ENCODE measurements at places on chromosomes 5 and 9.
A peak's percentile ranks its signal among the peaks of the same experiment; 100 is the strongest.

DNA sequence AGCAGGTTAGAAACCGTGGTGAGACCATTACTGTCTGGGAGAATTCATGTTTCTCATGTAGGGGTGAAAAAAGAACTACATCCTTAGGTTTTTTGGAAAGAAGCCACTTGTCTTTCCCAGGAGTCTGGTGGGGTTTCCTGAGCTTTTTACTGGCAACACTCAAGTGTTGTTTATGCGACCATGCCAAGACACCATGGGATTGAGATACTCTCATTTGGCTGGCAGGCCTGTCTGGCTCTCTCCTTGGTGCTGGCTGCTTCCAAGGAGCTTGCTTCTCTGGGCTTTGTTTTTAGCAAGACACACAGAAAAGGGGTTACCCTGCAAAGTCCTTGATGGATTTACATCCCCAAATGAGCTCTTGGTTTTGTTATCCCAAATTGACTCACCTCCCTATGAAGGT lies 80.9 kb upstream of the ISL1 start:
- no peak for DNase-seq

- DNase-seq = no peak
Measured at GRCh38 chr5:144201588-144201987, 30.9 kb downstream of the KCTD16 start.

GRCh38 chr9:124828489-124829333 lies 24.5 kb upstream of the WDR38 start:
- no peak for DNase-seq

GRCh38 chr9:130289711-130290241 lies 24.2 kb downstream of the HMCN2 start:
- peak; percentile 54 for DNase-seq

DNA sequence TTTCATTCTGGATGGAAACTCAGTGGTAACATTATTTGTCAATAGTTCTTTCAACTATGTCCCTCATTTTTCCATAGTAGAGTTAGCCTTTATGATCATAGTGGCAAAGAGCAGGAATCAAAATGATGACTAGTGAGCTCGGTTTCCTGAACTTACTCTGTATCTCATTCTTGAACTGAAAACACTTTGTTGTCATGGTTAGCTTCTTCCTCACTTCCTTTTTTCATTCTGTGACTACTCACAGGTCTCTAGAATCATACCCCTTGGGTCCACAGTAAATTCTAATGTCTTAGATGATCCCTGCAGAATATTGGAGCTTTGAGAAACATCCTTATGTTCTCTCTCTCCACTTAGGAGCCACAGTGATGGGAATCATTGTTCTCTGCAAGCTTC lies 29.4 kb upstream of the RECK start:
- no peak for DNase-seq

- DNase-seq = no peak
Measured at GRCh38 chr5:96636594-96636993, 25.6 kb upstream of the CAST start.

GRCh38 chr5:78504704-78505677 lies 143.6 kb downstream of the LHFPL2 start:
- peak; percentile 88 for DNase-seq

DNA sequence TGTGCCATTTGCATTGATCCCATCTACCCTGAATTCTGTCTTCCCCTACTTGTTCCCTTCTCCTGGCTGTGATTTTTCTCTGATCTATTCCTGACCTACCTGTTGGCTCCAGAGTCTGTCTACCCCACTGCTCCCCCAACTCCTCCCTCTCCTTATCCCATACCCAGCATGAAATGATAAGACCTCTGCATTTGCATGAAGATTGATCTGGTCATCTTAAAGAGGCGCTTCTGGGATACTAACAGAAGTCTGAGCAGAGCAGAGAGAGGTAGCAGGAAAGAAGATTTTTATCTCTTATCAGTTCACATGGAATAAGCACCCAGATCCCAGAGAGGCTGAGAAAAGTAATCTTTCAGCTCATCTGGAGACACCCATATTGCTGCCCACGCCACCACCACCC lies 18.3 kb upstream of the GLIPR2 start:
- no peak for DNase-seq

- DNase-seq = no peak
Measured at GRCh38 chr5:36156121-36156601, 4.2 kb downstream of the SKP2 start.

GRCh38 chr5:8842971-8843551 lies 702.8 kb downstream of the SEMA5A start:
- no peak for DNase-seq

GRCh38 chr5:169637549-169638121 lies 560 bp downstream of the DOCK2 start:
- peak; percentile 35 for DNase-seq

DNA sequence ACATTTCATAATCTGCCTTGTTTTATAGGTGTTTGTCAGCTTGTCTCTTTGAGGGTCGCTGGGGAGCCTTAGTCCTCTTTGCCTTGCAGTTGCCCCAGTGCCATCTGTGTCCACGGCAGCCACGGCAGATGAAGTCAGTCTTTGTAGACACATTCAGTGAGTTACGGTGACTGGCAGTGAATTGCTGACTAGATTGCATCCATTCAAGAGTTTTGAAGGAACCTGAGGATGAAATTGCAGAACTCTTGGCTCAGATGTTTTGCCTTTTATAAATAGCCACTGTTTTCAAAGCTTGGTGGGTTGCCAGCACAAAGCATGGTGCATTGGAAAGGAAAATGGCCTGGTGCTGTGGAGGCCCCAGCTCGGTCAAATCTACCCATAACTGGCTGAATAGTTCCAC lies 125.6 kb downstream of the TRIO start:
- peak; percentile 46 for DNase-seq

- no peak for DNase-seq
Measured at GRCh38 chr9:130179331-130179907, 7.2 kb downstream of the NCS1 start.

GRCh38 chr5:174581479-174581878 lies 142.9 kb upstream of the MSX2 start:
- no peak for DNase-seq

- no peak for DNase-seq
Measured at GRCh38 chr9:131701789-131702337, 38.0 kb downstream of the RAPGEF1 start.

GRCh38 chr5:118968925-118969375 lies 19.4 kb downstream of the DTWD2 start:
- DNase-seq = peak; percentile 33

DNA sequence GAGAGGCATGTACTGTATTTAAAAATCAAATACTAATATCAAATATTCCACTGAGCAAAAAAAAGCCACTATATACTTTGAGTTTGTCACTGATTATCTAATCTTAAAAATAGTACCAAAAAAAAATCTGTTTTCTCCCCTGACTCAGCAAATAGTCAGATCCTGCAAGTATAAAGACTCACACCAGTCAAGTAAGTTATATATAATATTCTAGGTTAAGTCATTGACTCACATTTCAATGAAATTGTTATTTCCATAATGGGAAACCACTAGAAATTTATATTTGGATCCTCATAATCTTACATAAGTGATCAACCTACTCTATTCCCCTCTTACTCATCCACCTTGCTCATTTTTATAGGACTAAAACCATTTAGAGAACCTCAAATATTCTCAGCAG lies 447.2 kb upstream of the MEF2C start:
- DNase-seq = no peak

DNA sequence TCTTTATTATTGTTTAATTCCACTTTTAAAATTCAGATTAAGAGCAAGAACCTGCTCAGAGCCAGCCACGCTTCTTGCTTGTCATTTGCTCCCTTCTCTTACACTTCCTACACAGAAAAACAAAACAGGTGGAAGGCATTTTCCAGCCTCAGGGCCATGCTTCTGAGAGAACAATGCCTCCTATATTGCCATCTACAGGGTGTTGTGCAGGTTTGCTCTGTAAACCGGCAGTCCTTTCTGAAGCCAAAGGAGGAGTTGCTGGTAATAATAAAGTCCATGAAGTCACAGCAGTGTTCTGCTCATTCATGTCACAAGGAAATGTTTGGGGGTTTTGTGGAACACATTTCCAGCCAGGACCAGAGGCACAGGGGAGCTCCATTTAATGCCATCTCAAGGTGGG lies 16.1 kb upstream of the PRLR start:
- DNase-seq = no peak

- DNase-seq = no peak
Measured at GRCh38 chr5:5381310-5381913, 41.1 kb upstream of the ICE1 start.

- no peak for DNase-seq
Measured at GRCh38 chr9:90020276-90020871, 415.6 kb downstream of the GADD45G start.

DNA sequence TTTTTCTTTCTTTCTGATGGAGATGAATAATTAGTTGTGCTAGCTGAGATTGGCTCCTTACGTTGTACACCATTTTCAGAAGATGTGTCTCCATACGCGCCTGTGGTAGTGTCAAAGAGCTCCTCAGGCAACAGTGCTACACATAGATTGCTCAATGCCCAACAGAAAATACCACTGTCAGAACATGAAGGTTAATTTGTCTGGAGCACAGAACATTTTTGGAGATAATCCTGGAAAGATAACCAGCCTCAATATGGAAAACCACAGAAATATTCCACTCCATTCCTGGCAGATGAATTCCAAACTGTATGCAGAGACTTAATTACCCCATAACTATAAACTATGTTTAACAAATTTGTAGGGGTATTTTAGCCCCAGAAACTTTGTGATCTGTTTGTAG lies 233.6 kb downstream of the MARCHF11 start:
- DNase-seq = no peak

DNA sequence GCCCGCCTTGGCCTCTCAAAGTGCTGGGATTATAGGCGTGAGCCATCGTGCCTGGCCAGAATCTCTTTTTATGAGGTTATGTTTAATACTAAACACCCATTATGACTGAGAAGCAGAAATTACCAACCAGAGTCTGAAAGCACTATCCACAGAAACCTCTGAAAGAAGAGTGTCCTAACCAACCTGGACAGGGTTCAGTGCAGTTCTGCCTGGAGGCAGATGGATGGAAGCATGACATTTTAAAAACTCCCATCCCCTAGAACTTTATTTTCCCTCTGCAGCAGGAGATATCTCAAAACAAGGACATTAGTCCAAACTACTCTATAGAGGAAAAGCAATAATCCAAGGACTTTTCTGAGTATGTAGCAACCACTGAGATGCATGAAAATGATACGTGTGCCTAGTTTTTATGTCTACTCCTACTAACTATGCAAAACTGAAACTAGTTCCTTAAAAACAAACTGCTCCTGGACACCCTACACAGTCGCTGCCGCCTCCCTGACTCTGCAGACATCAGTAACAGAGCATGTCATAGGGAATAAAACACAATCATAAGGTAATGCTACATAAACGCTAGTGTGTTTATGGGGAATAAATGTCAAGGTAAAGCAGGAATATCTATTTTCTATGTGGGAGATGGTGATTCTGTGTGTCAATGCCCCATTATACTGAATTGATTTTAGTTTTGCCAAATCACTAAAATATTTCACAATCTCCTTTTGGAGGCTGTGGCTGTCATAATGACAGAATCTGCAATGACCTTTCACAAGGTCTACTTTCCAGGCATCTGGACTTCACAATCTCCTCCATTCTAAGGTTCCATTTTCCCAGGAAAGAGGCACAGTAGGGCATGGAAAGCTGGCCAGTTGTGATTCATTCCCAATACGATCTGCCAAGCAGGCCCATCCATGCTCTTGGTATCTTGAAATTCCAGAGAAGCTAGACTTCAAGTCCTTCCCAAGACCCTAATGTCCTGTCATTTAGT lies 122.8 kb downstream of the SIL1 start:
- no peak for DNase-seq

- DNase-seq = peak; percentile 65
Measured at GRCh38 chr5:31470608-31471007, 61.3 kb downstream of the DROSHA start.

DNA sequence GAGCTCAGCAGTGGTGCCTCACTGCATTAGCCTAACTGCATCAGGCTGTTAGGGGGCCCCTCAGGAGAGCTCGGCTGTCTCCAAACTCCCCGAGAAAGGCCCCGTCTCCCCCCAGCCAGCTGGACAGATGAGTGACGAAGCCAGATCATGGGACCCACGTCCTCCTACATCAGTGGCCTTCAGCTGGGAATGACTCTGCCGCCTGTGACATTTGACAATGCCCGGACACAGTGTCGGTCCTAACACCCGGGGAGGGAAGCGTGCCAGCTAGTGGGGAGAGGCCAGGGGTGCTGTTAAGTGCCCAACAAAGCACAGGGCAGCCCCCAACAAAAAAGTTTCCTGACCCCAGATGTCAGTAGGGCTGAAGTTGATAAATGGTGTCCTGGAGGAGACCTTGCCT lies 375.2 kb upstream of the IRX2 start:
- no peak for DNase-seq

- no peak for DNase-seq
Measured at GRCh38 chr5:90135779-90136378, 273.7 kb downstream of the CETN3 start.

GRCh38 chr5:14148890-14149671 lies 5.9 kb downstream of the TRIO start:
- DNase-seq = no peak

- DNase-seq = no peak
Measured at GRCh38 chr5:163614787-163615186, 109.4 kb downstream of the MAT2B start.

GRCh38 chr9:25366906-25367305 lies 311.3 kb downstream of the TUSC1 start:
- DNase-seq = no peak

DNA sequence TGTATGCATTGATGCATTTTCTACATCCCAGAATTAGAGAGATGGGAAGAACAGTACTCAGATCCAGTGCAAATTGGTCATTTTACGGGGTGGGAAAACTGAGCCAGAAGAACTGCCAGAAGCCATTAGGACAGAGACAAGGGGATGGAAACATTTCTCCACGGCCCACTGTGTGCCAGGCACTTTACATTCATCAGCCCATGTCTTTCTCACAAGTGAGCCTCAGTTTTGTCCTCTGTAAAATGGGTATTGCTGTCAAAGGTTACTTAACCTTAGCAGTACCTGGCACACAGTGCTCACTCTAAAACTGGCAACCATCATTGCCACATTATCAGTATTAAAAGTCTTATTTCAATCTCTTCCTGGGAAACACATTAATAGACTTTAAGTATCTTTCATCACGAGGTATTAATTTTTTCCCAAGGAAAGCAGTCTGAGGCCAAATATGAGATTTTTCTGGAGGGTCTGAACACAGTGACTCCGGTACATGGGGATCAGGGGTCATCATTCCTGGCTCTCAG lies 5.2 kb downstream of the DUSP1 start:
- no peak for DNase-seq

- DNase-seq = peak; percentile 15
Measured at GRCh38 chr5:179273441-179274145, 71.7 kb downstream of the ADAMTS2 start.

- DNase-seq = peak; percentile 82
Measured at GRCh38 chr5:135977375-135977928, 22.7 kb upstream of the LECT2 start.

DNA sequence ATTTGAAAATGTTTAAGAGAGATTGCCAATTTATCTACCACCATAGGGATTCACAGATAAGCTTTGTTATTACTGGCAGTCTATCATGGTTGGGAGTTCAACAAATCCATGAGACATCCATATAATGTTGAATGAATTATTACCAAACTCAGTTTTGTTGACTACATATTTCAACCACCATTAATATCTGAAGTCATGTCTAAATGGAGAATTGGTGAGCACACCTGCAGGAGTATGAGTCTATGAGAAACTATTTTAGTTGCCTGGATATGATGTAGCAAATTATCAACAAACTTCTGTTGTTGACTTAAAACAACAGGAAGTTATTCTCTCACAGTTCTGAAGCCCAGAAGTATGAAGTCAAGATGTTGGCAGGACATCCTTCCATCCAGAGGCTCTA lies 126.8 kb upstream of the FBXL7 start:
- no peak for DNase-seq

GRCh38 chr5:92002721-92003274 lies 619.7 kb upstream of the ARRDC3 start:
- no peak for DNase-seq

Measured in left ventricle myocardium superior (tissue), 1 donor.